Iris pigment epithelial cell (primary cell): ENCODE measurements at places on chromosomes 3 and 15.
A peak's percentile ranks its signal among the peaks of the same experiment; 100 is the strongest.

- peak; percentile 89 for DNase-seq
Observed at GRCh38 chr3:57060089-57060821, at the start of gene SPATA12. Gene SPATA12, plus strand, starts transcription at chr3:57060664. Its CDS starts 13,031 bp downstream, at chr3:57073695.

DNA sequence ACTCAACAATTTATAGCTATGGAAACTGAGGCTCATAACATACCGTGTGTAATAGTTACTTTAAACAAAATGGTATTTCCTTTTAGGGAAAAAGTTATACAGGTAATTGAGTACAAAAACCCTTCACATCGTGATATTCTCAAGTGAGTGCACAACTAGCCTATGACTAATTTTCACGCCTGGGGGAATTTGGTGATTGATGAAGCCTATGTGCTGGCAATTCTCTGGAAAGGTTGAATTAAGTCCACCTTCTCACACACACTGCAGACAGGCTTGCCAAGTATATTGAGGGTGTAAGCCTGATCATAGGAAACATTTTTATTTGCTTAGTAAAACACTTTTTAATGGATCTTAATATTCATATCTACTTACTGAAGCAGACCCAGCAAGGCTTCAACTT, 41.3 kb upstream of the ROBO2 start:
- DNase-seq: no peak

GRCh38 chr15:39110746-39111145, 470.1 kb upstream of the THBS1 start:
- DNase-seq: no peak

GRCh38 chr15:74833376-74834107, 7.1 kb downstream of the CPLX3 start:
- no peak for DNase-seq

DNA sequence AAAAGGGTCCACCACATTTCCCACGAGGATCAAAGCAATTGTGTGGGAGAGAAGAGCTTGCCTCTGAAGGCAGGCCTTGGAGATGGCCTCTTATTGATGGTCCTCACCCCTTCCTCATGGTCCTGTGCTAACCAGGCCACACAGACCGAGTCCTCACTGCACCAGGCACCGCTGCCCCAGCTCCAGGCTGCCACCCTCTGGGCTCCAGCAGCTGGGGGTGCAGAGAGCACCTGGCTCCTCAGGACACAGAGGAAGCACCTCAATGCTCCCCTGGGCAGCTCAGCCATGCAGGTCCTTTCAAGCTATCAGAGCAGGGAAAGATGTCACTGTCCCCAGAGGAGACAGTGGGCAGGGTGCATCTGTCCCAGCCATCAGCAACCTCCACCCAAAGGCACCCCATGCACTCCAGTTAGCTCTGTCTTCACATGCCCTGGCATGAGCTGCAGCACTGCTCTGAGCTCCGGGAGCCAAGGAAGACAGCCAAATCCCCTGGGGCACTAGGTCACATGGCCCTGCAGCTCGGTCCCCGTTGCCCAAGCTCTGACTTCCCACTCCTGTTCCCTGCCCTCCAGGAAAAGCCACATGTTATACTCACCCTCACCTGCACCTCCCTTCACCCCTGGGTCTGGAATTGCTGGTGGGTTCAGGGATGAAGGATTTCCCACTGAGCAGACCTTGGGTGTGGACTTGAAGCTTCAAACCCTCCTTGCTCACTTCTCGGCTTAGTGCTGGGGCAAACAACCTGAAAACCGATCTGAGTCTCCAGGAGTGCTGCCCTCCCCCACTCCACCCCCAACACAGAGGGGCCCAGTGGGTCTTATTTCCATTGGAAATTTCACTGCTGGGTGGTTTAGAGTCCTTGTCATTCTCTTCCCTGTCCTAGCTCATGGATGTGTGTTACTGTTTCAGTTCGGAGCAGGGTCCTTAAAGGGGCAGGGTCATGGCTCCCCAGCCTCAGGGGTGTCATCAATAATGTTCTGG, 32.6 kb downstream of the ALS2CL start:
- DNase-seq: no peak

DNA sequence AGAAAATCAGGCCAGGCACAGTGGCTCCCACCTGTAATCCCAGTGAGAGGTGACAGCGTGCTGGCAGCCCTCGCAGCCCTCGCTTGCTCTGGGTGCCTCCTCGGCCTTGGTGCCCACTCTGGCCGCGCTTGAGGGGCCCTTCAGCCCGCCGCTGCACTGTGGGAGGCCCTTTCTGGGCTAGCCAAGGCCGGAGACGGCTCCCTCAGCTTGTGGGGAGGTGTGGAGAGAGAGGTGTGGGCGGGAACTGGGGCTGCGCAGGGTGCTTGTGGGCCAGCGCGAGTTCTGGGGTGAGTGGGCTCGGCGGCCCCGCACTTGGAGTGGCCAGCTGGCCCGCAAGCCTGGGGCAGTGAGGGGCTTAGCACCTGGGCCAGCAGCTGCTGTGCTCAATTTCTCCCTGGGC, 252.6 kb downstream of the FOXP1 start:
- no peak for DNase-seq

DNA sequence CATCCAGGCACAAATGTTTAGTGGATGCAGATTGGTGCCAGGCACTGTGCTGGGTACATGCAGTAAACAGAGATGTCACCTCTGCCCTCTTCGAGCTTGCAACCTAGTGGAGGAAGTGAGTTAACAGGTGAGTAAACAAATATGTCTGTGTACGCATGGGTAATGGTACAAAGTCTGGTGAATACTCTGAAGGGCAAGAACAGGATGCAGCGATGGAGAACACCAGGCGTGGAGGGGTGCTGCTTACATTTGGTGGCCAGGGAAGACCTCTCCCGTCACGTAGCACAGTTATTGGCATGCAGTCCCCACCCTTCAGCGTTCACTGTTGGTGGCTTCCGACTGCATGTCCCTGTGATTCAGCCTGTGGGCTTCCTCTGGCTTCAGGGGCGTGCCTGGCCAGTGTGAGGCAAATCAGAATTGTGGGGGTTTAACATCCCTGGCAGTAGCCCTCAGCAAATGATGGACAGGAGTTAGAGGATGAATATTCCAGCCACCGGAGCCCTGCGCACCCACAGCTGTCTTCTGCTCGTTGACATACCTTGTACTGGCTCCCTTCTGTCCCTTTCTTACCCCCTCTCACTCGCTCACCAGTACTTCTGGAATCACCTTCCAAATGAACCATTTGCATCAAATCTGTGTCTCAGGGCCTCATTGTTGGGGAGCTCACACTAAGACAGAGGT, 9.1 kb upstream of the HDAC11 start:
- no peak for DNase-seq

DNA sequence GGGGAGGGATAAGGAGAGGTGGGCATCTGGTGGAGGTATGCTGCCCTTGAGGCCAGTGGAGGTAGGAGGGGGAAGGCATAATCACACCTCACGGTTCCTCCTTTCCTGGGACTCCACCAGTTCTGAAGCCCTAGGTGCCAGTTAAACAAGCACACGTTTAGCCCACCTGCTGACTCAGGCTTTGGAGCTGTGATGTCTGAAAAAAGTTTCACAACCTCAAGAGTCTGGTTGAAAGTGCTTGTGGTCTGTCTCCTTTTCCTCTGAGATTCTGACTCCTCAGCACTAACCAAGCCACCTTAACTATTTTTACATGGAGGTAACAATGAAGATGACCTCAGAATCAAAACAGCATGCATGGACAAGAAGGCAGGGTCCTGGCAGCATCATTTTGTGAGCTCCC, 23.0 kb downstream of the HPS3 start:
- peak; percentile 94 for DNase-seq
